Retina (tissue), 1 donor: ENCODE measurements at places on chromosomes 11 and 22.

GRCh38 chr11:43558146-43558545, 122.4 kb upstream of the HSD17B12 start:
- DNase-seq = peak; percentile 74

- no peak for DNase-seq
Observed at GRCh38 chr11:61839742-61840141, 11.6 kb downstream of the FADS2 start.

DNA sequence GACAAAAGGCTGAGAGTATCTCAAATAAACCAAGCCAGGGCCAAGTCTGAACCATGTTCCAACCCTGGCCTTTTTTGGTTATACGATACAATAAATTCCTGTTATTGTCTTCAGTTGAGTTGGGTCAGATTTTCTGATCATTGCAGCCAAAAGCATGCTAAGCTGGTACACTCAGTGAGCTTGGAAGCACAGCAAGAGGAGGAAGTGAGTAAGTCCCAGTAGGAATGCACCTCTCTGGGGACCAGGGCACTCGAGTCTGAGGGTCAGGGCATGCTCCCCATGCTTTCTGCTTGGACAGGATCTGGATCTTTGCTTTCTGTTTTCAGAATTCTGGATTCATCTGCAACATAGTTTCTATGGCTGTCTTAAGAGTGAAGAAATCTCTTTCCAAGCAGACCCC, 73.1 kb downstream of the TMPRSS5 start:
- DNase-seq = no peak

- DNase-seq = no peak
Observed at GRCh38 chr11:30423279-30423648, 100.4 kb downstream of the ARL14EP start.

GRCh38 chr11:33387996-33388395, 130.8 kb downstream of the HIPK3 start:
- no peak for DNase-seq

- no peak for DNase-seq
Observed at GRCh38 chr11:87463486-87464102, 425.9 kb downstream of the TMEM135 start.

- DNase-seq = no peak
Observed at GRCh38 chr22:49492308-49492707, 335.4 kb downstream of the BRD1 start.

DNA sequence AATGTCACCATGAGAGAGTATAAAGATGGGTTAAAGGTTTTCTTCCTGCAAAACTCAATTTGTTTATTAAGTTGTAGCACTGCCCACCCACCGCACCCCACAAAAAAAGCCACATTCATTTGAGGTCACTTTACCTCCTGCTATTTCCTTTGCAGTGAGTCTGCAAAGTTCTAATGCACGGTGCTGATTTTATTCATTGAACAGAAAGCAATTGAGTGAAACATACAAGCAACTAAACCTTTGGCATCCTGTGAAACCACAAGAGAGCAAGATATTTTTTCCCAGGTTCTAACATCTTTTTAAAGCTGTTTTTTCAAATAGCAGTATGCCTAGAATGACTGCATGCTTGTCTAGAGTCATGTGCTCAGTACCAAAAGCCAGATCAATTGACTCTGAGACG, 39.0 kb downstream of the RRAS2 start:
- no peak for DNase-seq

DNA sequence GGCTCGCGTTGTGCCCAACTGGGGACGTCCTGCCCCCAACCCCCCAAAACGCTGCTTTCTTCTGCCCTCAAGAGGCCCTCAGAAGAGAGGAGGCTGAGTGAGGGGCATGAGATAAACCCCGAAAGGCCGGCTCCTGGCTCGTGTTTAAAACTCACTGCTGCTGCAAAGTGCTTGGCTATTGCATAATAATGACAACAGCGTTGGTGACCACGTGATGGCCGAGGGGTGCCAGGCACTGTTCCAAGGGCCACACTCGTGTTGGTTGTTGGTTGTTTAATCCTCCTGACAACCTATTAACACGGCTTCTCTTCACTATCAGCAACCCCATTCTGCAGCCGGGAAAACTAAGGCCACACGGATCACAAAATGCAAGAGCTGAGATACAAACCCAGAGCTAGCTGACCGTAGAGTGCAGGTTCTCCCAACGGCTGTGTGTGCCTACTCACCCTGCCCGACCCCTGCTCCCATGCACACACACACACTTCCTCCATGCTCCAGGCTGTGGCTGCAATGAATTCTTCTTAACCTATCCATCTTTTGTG, 51.0 kb downstream of the ANO1 start:
- no peak for DNase-seq

- DNase-seq = no peak
Observed at GRCh38 chr22:42685941-42686653, 34.6 kb downstream of the A4GALT start.

DNA sequence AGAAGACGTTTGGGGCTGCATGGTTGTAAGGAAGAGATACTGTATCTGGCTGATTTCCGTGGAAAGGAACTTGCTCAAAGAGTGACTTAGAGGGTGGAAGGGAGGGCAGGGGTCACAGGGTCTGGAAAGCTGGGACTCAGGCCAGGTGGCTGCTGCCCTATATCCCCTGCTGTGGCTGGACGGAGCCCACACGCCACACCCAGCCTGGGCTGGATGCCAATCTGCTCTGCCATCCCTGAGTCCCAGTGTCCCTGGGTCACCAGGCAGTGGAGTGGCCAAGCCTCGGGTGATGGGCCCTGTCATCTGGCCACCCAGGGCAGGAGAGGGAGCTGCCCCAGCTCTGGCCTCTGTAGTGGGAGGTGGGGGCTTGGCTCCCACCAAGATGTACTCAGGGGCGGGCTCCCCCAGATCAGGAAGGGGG, 26.5 kb upstream of the KRTAP5-7 start:
- no peak for DNase-seq

DNA sequence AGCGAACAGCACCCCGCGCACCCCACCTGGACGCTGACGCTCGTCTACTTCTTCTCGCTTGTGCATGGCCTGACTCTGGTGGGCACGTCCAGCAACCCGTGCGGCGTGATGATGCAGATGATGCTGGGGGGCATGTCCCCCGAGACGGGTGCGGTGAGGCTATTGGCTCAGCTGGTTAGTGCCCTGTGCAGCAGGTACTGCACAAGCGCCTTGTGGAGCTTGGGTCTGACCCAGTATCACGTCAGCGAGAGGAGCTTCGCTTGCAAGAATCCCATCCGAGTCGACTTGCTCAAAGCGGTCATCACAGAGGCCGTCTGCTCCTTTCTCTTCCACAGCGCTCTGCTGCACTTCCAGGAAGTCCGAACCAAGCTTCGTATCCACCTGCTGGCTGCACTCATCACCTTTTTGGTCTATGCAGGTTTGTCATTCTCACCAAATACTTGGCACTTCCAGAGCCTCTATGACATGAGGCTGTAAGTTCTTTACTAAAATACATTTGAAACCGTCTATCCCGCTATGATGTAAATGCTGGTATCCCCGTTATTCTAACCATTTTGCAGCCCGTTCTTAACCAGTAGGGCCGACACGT, 535 bp downstream of the AQP11 start:
- DNase-seq = no peak

- peak; percentile 2 for DNase-seq
Observed at GRCh38 chr11:43879789-43880639, 617 bp upstream of the ALKBH3 start.

DNA sequence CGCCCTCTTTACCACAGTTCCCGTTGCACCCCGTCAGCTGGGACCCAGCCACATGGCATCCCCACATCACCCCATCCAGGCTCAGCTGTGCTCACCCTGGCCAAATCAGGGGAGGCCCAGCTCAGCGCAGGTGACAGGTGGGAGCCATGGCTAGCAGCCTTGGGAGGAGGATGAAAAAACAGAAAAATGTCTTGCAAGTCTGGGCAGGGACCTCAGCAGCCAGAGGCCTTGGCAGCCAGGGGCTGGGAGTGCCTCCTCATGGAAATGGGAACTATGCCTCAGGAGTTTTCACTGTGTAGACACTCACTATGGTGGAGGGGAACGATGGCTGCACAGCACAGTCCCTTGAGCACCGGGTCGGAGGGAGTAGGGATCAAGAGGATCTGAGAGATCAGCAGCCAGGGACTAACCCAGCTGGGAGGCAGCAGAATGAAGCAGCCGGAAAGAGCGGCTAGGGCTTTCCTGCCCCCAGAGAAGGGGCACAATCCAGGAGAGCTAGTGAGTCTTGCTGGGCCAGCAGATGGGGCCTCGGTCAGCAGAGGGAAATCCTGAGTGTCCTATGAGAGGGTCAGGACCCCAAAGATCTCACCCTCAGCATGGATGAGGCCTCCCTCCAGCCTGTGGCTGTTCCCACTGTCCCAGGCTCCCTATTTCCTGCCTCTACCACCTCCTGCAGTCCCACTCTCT, 6.2 kb upstream of the FTH1 start:
- DNase-seq = no peak

DNA sequence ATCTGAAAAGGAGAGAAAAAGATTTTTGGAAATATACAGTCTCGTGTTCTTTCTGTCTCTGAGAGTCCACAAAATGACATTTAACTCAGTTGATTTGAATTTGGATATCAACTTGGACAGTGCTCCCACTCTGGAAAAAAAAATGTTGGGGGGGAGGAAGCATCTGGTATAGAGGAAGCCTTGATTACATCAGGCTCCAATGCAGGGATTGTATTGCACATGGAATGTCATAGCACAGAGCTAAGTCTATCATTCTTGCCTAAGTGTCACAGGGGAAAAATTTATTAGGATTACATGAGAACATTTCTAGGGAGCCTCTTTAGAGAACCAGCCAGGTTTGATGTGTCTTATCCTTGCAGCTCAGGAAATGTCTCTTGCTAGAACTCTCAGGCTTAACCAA, 23.0 kb downstream of the MS4A6A start:
- no peak for DNase-seq

DNA sequence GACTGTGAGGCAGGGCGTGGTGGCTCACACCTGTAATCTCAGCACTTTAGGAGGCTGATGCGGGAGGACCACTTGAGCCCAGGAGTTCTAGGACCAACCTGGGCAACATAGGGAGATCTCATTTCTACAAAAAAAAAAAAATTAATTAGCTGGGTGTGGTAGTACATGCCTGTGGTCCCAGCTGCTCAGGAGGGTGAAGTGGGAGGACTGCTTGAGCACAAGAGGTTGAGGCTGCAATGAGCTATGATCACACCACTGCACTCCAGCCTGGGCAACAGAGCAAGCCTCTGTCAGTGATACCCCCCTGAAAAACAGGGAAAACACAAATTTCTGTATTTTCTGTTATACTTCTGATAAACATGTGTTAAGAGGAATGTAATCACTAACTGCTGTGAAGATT, 57.8 kb upstream of the ARHGAP32 start:
- DNase-seq = no peak

GRCh38 chr11:35243774-35244173, 104.8 kb downstream of the CD44 start:
- no peak for DNase-seq

- no peak for DNase-seq
Observed at GRCh38 chr11:17653611-17654010, 65.8 kb upstream of the MYOD1 start.

- no peak for DNase-seq
Observed at GRCh38 chr11:116928845-116929244, 91.4 kb upstream of the APOA1 start.

DNA sequence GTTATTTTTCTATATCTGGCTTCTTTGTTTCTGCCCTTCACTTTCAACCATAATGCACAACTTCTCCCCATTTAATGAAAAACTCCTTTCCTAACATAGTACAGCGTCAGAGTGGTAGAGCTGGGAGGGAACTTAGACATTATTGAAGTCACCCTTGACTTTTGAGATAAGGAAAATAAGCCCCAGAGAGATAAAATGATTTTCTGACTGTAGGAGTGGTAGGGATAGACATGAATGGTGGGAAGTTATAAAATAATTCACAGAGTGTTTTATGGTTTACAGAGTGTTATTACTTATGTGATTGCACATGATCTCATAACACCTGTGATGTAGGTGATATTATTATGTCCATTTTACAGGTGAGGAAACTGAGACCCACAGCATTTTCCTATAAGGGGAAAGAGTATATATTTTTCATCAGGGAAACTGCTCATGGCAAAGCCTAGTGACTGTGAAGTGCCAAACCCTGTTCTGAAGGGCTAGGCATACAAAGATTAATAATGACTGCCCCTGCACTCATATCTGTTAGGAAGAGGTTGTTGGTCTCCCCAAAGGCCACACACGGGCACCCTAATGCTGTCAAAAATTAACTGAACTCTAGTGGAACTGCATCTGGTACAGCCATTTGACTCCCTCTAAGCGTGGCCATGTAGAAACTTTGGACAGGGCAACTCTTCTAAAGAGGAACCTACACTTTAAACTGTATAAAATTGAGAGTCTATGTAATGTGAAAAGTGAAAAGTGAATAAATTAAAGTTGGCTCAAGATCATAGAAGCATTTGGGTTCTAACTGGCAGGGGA, 61.1 kb upstream of the PICALM start:
- DNase-seq = no peak

DNA sequence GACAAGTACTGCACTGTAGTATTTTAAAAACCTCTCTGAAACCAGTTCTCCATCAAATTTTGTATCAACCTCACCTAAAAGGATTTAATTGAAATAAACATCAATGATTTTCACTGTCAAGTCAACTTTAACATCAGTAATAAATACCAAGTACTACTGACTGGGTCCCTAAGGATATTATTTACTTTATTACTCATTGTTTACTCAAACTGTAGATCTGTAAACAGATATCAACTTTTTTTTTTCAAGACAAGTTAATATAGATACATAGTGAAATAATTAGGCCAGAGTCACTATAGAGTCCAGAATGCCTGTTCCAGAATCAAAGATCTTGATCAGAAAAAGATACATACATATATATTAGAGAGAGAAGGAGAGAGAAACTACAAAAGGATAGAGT, 1.6 kb downstream of the RNF141 start:
- DNase-seq = no peak

- DNase-seq = no peak
Observed at GRCh38 chr11:34405079-34405858, 33.5 kb upstream of the CAT start.

DNA sequence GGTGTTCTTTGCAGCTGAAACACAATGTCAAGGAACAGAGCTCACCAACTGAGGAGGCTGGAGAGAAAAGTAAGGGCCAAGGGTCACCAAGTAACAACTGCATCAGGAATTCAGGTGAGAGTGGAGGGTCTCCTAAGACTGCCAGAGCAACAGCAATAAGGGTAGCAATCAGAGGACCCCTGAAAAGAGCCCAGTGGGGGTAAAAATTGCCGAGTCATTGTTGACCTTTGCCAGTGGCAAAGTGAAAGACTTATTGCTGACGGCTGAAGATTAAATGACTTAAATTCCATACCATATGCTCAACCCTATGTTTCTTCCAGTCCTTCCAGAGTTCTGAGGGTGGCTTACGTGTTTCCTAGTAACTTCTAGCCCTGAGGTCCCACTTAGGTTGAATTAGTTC, 51.9 kb upstream of the ARHGAP42 start:
- no peak for DNase-seq

GRCh38 chr11:5467527-5467926, 18.4 kb downstream of the OR51I2 start:
- no peak for DNase-seq

- no peak for DNase-seq
Observed at GRCh38 chr11:6219359-6219758, 14.0 kb downstream of the C11orf42 start.
